ENCODE measurements at places on chromosomes 1 and 21.
A peak's percentile ranks its signal among the peaks of the same experiment; 100 is the strongest.

GRCh38 chr1:114718661-114719423 is 2.3 kb upstream of the NRAS start:
- DNase-seq = peak; percentile 15

DNA sequence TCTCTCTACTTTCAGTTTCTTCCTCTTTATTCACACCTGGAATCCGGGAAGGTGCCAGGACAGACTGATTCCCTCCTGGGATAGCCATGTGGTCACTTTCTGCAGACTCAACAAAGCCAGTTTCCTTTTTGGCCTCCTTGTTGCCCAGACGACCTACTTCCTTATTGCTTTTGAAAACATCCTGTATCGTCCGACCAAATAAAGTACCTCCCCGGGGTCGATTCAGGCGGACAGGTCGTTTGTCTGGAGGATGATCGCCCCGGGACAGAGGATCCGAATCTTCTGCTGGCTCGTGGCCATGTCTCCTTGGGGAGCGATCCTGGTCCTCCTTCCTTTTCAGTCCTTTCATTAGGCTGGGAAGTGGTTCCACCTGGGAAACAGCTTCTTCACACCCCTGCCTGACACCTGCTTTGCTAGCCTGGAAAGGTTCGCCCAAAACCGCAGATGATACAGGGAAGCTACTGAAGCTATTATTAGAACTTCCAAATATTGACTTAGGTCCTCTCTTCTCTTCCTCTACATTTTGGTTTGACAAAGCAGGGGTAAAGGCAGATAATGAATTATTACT is 1.2 kb downstream of the MCM3AP start:
- no peak for DNase-seq

DNA sequence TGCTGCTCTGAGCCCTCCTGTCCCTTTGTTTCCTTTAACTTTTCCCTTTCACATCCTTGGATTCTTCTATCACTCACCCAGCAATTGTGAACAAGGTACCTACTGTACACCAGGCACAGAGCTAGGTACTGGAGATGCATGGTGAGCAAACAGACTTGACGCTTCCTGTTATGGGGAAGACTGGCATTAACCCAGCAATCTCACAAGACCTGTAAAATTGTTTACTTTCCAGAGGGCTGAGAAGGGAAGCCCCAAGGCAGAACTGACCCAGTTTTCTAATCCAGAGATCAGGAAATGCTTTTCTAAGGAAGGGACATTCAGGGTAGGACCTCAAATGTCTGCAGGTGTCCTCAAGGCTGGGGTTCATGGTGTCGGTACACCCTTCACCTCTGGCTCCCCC is 171.6 kb upstream of the KAZN start:
- DNase-seq = no peak

- DNase-seq = no peak
Measured at GRCh38 chr1:60126723-60127122, 53.2 kb upstream of the C1orf87 start.

- DNase-seq = no peak
Measured at GRCh38 chr1:168467452-168467851, 76.3 kb downstream of the XCL2 start.

DNA sequence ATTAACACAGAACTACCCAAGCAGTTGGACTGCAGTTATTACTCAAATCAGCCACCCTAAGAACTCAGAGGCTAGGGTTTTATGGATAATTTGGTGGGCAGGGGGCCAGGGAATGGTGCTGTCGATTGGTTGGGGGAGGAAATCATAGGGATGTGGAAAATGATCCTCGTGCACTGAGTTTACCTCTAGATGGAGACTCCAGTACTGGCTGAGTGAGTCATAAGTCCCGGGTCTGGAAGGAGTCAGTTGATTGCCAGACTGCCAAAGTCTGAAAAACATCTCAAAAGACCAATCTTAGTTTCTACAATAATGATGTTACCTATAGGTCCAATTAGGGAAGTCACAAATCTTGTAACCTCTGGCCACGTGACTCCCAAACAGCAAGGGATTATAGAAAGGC is 257.5 kb upstream of the PRMT6 start:
- DNase-seq = no peak

DNA sequence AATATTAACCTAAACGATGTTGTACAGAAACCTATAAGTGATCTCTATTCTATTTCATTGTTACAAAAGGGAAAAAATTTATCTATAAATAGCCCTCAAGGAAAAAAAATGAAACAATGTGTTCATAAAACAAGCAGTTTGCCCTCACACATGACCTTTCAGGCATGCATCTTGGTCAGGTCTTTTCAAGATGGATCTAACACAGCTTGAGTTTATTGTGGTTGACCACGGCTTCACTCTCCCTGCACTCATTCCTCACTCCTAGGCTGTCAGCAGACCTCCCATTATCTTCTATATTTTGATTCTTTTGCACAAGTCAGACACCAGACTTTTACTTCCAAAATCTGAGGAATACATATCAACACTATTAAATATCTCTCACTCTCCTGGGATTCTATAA is 544.3 kb downstream of the KCNT2 start:
- no peak for DNase-seq

DNA sequence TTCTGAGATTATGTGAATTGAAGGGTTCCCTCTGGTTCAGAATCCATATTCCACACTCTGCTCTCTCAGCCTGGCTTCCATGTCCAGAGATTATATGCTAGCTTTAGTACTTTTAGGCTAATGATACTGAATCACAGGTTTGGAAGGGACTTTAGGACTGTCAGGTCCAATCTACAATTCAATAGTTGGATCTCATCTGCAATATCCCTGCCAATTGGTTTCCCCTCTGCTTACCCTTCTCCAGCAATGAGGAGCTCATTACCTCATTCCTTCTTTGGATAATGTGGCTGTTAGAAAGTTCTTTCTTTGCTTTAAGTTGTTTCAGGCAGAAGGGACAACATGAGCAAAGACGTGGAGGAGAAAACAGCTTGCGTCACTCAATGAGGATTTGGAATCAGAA is 245.3 kb downstream of the PLPP3 start:
- DNase-seq = no peak

GRCh38 chr21:30348506-30348905 is at the start of gene KRTAP23-1:
TSS of gene KRTAP23-1 (minus strand) at chr21:30348606. CDS start at chr21:30348606, 0 bp downstream.
- DNase-seq = no peak

GRCh38 chr21:38811257-38811656 is 5.5 kb downstream of the ETS2 start:
- DNase-seq = no peak

- DNase-seq = no peak
Measured at GRCh38 chr1:31505911-31506497, 70.3 kb upstream of the TINAGL1 start.

DNA sequence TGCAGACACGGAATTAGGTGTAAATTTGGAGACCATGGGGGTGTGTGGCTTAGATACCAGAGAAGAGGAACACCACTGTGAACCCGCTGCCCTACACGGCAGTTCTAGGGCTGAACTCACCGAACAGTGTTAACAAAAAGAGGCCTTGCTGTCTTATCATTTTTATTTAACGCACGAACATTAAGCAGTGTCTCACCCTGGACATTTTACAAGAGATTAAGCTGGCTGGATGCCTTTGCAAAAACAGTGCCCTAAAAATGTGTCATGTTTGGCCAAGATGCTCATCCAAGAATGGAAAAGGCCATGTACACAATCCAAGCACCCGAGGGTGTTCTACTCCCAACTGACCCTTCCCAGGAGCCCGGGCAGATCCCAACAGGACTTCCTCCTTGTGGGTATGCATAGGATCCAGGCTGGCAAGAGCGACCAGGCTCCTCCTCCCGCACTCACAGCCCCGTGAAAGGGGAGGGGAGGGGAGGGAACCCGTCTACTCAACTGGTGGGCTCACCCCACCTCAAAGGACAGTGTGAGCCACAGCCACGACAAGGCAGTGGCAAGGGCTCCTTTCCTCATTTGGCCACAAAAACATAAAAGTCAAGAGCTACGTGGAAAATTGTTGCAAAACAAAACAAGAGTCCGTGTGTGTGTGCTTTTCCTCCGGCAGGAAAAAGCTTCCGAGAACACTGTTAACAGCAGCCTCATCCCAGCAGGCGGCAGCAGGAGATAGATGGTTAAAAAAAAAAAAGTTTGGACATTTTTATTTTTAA is 20.3 kb downstream of the C2CD2 start:
- DNase-seq = no peak
